B cell (primary cell): ENCODE measurements at places on chromosomes 7 and 10. TPM values are rescaled to one million over a fixed set of nuclear protein-coding genes. Genes with fewer than 3 reads are reported as not detected.

CHN2 gene
- 0.74 and 1.4 TPM in 2 replicates for polyA plus RNA-seq

GRCh38 chr10:101062232-101063049, 652 bp downstream of the KAZALD1 start:
- H3K27ac ChIP-seq, result no peak overlapping the region
- H3K27me3 ChIP-seq, result no peaks in the 10 kb centered on the region
- H3K4me1 ChIP-seq, result peaks cover 48% of the 10 kb centered on the region
- DNase-seq, result peak; percentile 80
- no peaks in the 10 kb centered on the region for H3K36me3 ChIP-seq

DNA sequence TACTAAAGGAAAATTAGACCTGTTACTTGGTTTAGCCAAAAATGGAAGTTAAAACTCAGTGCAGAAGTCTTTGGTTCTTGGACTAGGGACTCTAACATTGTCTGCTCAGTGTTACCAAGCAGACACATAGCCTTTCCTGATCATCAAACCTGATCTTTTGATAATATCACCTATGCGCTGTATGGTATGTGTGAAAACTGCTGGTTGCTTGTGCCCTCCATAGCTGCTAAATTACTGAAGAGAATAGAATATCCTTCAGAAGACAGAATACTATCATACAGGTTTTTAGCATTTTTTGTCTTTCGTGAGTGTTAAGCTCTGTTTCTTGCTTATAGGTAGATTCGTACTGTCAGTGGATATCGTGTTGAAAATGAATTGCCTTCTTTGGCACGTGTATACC, 68.7 kb downstream of the ST7 start:
- H3K4me1 ChIP-seq, result no peaks in the 10 kb centered on the region
- H3K36me3 ChIP-seq, result no peaks in the 10 kb centered on the region
- no peak overlapping the region for H3K4me3 ChIP-seq
- no peaks in the 10 kb centered on the region for H3K27me3 ChIP-seq

DNA sequence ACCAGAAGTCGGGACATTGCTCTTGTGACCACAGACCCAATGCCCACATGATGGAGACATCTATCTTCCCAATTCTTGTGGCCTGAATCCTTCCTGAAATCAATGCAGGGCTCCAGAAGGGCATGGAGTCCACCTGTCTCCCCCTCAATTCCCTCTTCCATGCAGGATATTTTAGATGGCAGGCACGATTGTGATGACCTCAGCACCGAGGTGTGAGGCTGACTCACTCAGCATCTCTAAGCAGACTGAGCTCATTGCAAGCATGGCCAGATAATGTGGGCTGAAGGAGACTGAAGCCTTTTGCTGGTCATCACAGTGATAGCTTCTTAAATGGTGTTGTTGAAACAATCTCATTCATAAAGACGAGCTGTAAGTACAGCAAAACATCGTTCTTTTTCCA, 374.9 kb upstream of the PODXL start:
- H3K27me3 ChIP-seq, result no peaks in the 10 kb centered on the region
- no peaks in the 10 kb centered on the region for H3K36me3 ChIP-seq
- no peak for DNase-seq
- no peak overlapping the region for H3K4me3 ChIP-seq
- H3K4me1 ChIP-seq, result no peaks in the 10 kb centered on the region

GRCh38 chr7:24812305-24812945, 55.2 kb upstream of the GSDME start:
- H3K27ac ChIP-seq, result no peak overlapping the region
- no peaks in the 10 kb centered on the region for H3K4me1 ChIP-seq
- DNase-seq, result peak; percentile 70

ACBD7 gene
- 0.09 and 0.35 TPM in 2 replicates for polyA plus RNA-seq

- H3K4me1 ChIP-seq, result peaks cover 31% of the 10 kb centered on the region
- H3K36me3 ChIP-seq, result no peaks in the 10 kb centered on the region
- H3K4me3 ChIP-seq, result peak overlapping the region; percentile 51
- peaks cover 30% of the 10 kb centered on the region for H3K27me3 ChIP-seq
- no peak overlapping the region for H3K27ac ChIP-seq
- DNase-seq, result no peak
Measured at GRCh38 chr10:6140965-6141295, 52.1 kb downstream of the RBM17 start.

GRCh38 chr10:84415539-84416244, 87.3 kb downstream of the CCSER2 start:
- H3K27ac ChIP-seq, result no peak overlapping the region
- H3K4me1 ChIP-seq, result no peaks in the 10 kb centered on the region
- no peaks in the 10 kb centered on the region for H3K36me3 ChIP-seq
- no peak for DNase-seq

INTS15 gene
- 50.6 and 63.2 TPM in 2 replicates for polyA plus RNA-seq

- H3K4me1 ChIP-seq, result no peaks in the 10 kb centered on the region
- H3K27ac ChIP-seq, result no peak overlapping the region
- no peak overlapping the region for H3K4me3 ChIP-seq
- H3K27me3 ChIP-seq, result no peaks in the 10 kb centered on the region
- no peaks in the 10 kb centered on the region for H3K36me3 ChIP-seq
Measured at GRCh38 chr10:49734676-49735075, 27.4 kb downstream of the OGDHL start.

- no peaks in the 10 kb centered on the region for H3K36me3 ChIP-seq
- H3K4me1 ChIP-seq, result no peaks in the 10 kb centered on the region
- no peak overlapping the region for H3K27ac ChIP-seq
- DNase-seq, result no peak
Measured at GRCh38 chr7:118898284-118898683, 673.8 kb downstream of the ANKRD7 start.

DNA sequence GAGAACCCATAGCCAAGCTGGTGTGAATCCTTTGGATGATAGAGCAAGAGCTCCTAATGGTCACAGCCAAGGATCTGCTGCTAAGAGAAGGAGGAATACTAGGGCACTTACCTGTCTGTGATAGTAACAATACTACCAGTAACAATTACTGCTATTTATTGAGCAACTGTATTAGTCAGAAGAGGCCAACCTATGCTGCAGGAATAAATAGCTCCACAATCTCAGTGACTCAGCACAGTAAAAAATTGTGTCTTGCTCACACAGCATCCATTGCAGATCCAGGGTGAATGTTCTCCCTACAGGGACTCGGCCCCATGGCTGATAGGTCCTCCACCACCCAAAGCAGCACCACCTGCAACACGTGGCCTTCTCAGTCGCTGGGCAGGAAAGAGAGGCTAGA, 257.6 kb upstream of the ZMIZ1 start:
- no peaks in the 10 kb centered on the region for H3K36me3 ChIP-seq
- no peaks in the 10 kb centered on the region for H3K4me1 ChIP-seq
- H3K4me3 ChIP-seq, result no peak overlapping the region
- H3K27me3 ChIP-seq, result no peaks in the 10 kb centered on the region

GRCh38 chr7:149741629-149742028, 31.8 kb downstream of the ZNF467 start:
- peaks cover 11% of the 10 kb centered on the region for H3K4me1 ChIP-seq
- H3K27me3 ChIP-seq, result peaks cover 23% of the 10 kb centered on the region
- no peak overlapping the region for H3K27ac ChIP-seq
- peak; percentile 38 for DNase-seq
- H3K36me3 ChIP-seq, result no peaks in the 10 kb centered on the region
- peak overlapping the region; percentile 43 for H3K4me3 ChIP-seq

ST8SIA6 gene
- 0.04 TPM in 1 of 2 replicates, not detected in the other for polyA plus RNA-seq

- no peak overlapping the region for H3K4me3 ChIP-seq
- H3K4me1 ChIP-seq, result no peaks in the 10 kb centered on the region
- no peak for DNase-seq
- H3K27ac ChIP-seq, result no peak overlapping the region
- H3K27me3 ChIP-seq, result no peaks in the 10 kb centered on the region
Measured at GRCh38 chr7:29228289-29229011, 33.9 kb downstream of the CHN2 start.

- no peaks in the 10 kb centered on the region for H3K36me3 ChIP-seq
- H3K27me3 ChIP-seq, result peaks cover 3% of the 10 kb centered on the region
- H3K4me3 ChIP-seq, result no peak overlapping the region
- no peak for DNase-seq
- no peak overlapping the region for H3K27ac ChIP-seq
- H3K4me1 ChIP-seq, result peaks cover 14% of the 10 kb centered on the region
Measured at GRCh38 chr10:110426294-110427181, 71.2 kb upstream of the DUSP5 start.

DNA sequence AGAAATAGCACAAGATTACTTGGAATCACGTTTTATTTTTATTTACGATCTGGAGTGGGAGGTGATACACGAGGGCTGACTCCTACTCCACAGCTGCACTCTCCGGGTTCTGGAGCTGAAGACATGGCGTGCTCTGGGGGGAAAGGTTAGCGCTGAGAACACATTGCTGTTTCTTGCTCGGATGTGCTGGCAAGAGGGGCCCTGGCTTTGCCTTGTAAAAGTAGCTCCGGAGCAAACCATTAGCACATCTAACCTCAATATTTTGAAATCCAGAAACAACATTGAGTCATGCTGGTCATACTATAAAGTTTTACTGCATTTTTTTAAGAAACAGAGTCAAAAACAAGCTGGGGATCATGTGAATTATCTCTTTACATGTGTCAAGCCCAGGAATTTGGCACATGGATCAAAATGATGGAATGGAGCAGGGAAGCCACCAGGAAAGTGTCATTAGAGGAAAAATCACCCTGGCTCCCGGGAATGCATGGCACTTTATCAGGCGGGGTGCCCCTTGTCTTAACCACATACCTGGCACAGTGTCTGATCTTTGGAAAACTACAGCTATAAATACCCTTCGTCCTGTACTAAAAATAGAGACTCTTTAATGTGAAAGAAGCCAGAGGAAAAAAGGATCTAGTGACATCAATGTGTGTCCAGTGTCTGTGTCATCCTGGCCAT, 31.6 kb upstream of the LYZL1 start:
- H3K36me3 ChIP-seq, result no peaks in the 10 kb centered on the region
- no peaks in the 10 kb centered on the region for H3K4me1 ChIP-seq
- DNase-seq, result no peak
- no peak overlapping the region for H3K27ac ChIP-seq
- H3K27me3 ChIP-seq, result no peaks in the 10 kb centered on the region

GRCh38 chr10:118181021-118181420, 134.3 kb upstream of the RAB11FIP2 start:
- H3K36me3 ChIP-seq, result no peaks in the 10 kb centered on the region
- no peak overlapping the region for H3K27ac ChIP-seq
- DNase-seq, result no peak

CTBP2 gene
- polyA plus RNA-seq, result 0.85 and 1.6 TPM in 2 replicates

HMX2 gene
- not detected in 2 replicates for polyA plus RNA-seq

GRCh38 chr7:28921822-28922221, 36.3 kb downstream of the TRIL start:
- peaks cover 16% of the 10 kb centered on the region for H3K4me1 ChIP-seq
- DNase-seq, result peak; percentile 61
- no peaks in the 10 kb centered on the region for H3K36me3 ChIP-seq
- H3K27ac ChIP-seq, result no peak overlapping the region
- no peak overlapping the region for H3K4me3 ChIP-seq
- no peaks in the 10 kb centered on the region for H3K27me3 ChIP-seq
